Right atrium auricular region (tissue), 2 donors: ENCODE measurements at places on chromosomes 2 and 18. TPM values are rescaled to one million over a fixed set of nuclear protein-coding genes. Genes with fewer than 3 reads are reported as not detected.
A peak's percentile ranks its signal among the peaks of the same experiment; 100 is the strongest.

DNA sequence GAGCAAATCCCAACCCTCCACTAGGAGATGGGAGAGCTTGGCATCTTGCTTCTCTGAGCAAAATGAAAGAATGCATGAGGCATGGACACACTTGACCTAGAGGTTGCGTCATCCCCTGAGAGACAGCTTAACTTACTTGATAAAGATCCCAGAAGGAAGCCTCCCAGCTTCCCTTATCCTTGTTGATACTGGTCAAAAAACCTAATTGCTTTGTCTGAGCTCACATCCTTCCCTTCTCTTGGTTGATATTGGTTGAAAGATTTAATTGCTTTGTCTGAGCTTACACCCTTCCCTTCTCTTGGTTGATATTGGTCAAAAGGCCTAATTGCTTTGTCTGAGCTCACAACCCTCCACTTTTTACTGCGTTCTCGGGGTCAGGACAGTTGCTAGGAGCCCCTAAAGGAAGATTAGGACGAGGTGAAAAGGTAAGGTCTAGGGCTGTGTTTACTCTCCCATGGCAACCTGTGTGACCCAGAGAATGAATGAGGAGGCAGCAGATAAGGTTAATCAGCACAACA is 12.2 kb upstream of the BOD1L2 start:
- H3K36me3 ChIP-seq = no peaks in the 10 kb centered on the region
- no peaks in the 10 kb centered on the region for H3K4me1 ChIP-seq
- H3K27ac ChIP-seq = no peak overlapping the region
- H3K4me3 ChIP-seq = no peak overlapping the region
- H3K27me3 ChIP-seq = no peaks in the 10 kb centered on the region

- H3K36me3 ChIP-seq = no peaks in the 10 kb centered on the region
- no peaks in the 10 kb centered on the region for H3K4me1 ChIP-seq
- no peaks in the 10 kb centered on the region for H3K27me3 ChIP-seq
- DNase-seq = no peak
These were observed 6.2 kb downstream of the COLEC12 start for GRCh38 chr18:493986-494983.

GRCh38 chr2:142065700-142066099 is 65.1 kb downstream of the LRP1B start:
- H3K4me3 ChIP-seq = no peak overlapping the region
- no peak overlapping the region for H3K27ac ChIP-seq
- no peaks in the 10 kb centered on the region for H3K36me3 ChIP-seq
- no peak for DNase-seq
- no peaks in the 10 kb centered on the region for H3K4me1 ChIP-seq

DNA sequence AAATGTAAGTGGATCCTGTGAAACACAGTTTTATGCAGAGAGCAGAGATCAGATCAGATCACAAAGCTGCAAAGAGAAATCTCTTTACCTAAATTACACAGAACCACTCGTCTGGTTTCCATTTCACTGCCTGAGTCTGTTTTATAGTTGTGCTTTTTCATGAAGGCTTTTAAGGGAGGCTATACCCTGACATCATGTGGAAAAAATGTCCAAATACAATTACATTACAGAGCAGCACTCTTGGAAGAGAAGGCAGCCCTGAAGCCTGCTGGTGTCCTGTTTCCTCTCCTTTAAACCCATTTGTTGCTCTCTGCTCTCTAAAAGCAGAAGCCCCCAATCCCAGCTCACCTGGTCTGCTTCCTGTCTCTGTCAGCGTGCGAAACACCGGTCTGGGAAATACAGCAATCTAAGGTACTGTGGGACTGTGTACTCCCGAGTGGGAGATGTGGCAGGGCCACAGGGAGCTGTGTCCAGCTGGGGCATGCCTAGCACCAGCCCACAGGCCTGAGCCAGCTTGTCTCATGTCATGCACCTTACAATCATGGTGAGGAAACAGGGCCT is 24.8 kb upstream of the ZFP36L2 start:
- DNase-seq = no peak
- no peaks in the 10 kb centered on the region for H3K27me3 ChIP-seq
- no peak overlapping the region for H3K4me3 ChIP-seq
- peak overlapping the region; percentile 72 for H3K27ac ChIP-seq
- no peaks in the 10 kb centered on the region for H3K36me3 ChIP-seq
- H3K4me1 ChIP-seq = no peaks in the 10 kb centered on the region

- no peak overlapping the region for H3K27ac ChIP-seq
- H3K36me3 ChIP-seq = no peaks in the 10 kb centered on the region
- no peaks in the 10 kb centered on the region for H3K27me3 ChIP-seq
- H3K4me3 ChIP-seq = no peak overlapping the region
These were observed 29.1 kb upstream of the ANKRD44 start for GRCh38 chr2:197339496-197340220.

DNA sequence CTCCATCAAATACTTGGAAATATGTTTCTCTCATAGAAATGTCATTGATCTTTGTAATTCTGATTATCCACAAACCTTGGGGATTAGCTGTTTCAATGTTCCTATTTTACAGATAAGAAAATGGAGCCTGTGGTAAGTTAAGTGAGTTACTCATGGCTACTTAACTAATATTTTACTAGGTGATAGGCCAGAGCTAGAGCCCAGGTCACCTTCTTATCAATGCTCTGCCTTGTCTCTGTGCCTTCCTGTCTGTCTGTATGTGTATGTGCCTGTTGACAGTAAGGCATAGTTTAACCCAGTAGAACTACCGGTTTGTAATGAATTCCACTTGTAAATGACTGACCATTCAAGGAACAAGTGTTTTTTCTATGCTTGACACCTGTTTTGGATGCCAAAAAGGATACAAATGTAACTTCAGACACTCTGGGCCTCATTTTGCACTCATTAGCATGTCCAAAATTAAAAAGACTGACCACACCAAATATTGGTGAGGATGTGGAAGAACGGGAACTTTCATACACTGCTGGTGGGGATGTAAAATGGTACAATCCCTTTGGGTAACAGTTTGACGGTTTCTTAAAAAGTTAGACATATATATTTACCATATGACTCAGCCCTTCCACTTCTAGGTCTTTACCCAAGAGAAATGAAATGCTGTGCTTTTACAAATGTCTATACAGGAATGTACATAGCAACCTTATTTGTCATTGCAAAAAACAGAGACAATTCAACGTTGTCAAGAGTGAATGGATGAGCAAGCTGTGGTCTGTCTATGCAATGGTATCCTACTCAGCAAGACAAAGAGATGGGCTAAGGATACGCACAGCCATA is 19.6 kb upstream of the IL1A start:
- no peaks in the 10 kb centered on the region for H3K36me3 ChIP-seq
- H3K27me3 ChIP-seq = no peaks in the 10 kb centered on the region
- H3K4me3 ChIP-seq = no peak overlapping the region
- no peak overlapping the region for H3K27ac ChIP-seq
- no peaks in the 10 kb centered on the region for H3K4me1 ChIP-seq

- no peaks in the 10 kb centered on the region for H3K36me3 ChIP-seq
- no peak overlapping the region for H3K27ac ChIP-seq
- H3K27me3 ChIP-seq = no peaks in the 10 kb centered on the region
- no peak overlapping the region for H3K4me3 ChIP-seq
- DNase-seq = no peak
These were observed 24.9 kb upstream of the BUB1 start for GRCh38 chr2:110702514-110703380.

DNA sequence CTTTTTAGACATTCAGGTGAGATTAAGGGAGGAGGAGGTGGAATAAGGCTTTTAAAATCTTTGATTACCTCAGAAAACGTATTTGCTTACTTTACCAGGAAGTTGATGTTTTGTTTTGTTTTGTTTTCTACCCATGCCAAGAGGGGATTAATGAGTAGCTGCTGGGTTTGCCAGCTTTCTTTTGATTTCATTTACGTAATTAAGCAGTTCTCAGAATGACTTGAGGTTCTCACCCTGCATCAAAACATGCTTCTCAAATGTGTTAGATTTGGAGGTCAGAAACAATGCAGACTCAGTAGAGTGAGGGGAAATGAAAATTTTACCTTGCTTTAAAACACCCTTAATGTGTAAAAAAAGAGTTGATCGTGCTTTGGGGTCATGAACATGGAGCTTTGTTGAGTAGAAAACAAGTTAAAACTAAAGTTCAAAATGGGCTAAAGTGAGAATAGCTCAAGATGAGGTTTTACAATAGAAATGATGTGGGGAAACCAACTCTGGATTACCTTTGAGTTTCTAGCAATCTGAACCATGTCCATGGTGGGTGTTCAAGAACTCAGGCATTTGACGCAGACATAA is 217.1 kb upstream of the EPAS1 start:
- no peak overlapping the region for H3K4me3 ChIP-seq
- no peaks in the 10 kb centered on the region for H3K36me3 ChIP-seq
- no peak for DNase-seq
- no peaks in the 10 kb centered on the region for H3K27me3 ChIP-seq
- H3K4me1 ChIP-seq = no peaks in the 10 kb centered on the region

DNA sequence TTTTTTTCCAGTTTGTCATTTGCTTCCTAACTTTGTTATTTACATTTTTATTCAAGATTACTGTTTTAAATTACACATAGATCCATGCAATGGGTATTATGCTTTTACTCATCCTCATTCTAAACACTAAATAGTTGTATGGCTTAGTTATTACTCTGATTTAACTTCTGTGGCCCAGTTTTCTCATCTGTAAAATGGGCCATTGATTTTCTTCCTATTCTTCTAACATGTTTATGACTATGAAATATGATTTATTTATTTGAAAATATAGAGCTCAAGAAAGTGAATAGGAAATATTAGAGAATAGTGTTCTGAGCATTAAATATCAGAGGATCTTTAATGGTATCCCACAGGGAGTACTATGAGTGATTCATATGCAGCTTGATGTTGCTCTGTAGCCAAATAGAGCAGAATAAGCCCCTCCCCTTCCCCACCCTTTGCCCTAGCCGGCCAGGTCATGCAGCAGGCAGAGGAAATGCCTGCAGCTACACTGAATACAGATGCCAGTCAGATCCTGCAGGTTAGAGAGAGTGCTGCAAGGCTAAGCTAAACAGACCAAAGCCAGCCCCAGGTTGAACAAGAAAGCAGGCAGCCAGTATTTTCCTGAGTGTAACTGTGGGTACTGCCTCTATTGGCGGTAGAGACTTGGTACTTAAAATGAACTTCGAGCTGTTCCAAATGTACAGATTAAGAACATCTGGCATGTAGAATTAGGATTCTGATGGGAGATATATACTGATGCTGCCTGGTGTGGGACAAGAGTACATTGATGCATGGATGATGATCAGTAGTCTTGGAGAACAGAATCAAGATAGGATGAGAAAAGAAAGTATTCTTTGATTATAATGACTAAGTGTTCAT is 11.7 kb upstream of the ACYP2 start:
- H3K27ac ChIP-seq = no peak overlapping the region
- H3K36me3 ChIP-seq = no peaks in the 10 kb centered on the region
- no peaks in the 10 kb centered on the region for H3K27me3 ChIP-seq
- H3K4me1 ChIP-seq = no peaks in the 10 kb centered on the region
- H3K4me3 ChIP-seq = no peak overlapping the region

GRCh38 chr2:143802242-143802641 is 673.0 kb downstream of the ARHGAP15 start:
- no peak overlapping the region for H3K27ac ChIP-seq
- no peaks in the 10 kb centered on the region for H3K27me3 ChIP-seq
- no peaks in the 10 kb centered on the region for H3K4me1 ChIP-seq

DNA sequence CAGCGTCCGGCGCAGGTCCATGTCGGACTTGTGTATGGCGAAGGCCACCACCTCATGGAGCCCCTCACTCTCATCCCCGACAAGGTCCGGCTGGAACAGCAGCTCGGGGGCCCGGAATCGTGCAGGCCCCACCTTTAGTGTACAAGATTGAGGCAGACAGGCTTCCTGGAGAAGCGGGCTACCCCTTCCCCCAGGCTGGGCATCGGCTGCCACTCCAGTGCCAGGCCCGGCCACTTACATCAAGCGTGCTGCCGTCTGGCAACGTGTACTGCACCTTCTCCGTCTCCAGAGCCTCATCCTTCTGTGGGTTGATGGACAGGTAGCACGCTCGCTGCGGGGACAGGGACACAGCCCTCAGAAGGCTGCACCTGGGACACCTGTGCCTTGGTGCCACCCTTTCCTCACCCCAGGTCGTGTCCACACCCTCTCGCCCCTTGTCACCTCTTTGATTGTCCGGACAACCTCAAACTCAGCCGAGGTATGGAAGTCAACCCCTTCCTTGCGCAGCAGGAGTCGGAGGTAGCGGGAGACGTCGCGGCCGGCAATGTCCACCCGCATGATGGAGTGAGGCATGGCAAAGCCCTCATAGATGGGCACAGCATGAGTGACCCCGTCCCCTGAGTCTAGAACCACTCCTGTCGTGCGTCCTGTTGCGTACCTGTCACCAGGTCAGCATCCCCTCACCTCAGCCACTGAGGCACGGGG is 5.7 kb downstream of the ACTR1B start:
- no peaks in the 10 kb centered on the region for H3K27me3 ChIP-seq
- peaks cover 56% of the 10 kb centered on the region for H3K36me3 ChIP-seq
- DNase-seq = no peak
- H3K4me1 ChIP-seq = no peaks in the 10 kb centered on the region
- no peak overlapping the region for H3K27ac ChIP-seq

DNA sequence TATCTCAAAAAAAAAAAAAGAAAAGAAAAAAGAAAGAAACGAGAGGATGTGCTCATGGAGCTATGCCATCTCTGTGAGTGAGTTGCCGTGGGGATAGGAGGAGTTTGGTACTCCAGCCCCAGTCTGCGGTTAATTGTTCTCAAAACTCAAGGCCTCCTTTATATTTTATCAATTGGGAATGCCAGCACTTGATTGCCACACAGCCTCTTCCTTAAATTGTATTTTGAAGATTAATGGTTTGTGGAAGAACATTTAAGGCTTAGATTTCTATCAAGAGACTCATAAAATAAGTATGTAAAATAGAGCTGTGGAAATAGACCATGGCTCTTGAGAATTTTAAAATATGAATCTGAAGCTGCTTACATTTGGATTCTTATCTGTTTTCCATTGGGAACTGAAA is 29.8 kb downstream of the KCNE4 start:
- no peaks in the 10 kb centered on the region for H3K4me1 ChIP-seq
- no peaks in the 10 kb centered on the region for H3K36me3 ChIP-seq
- H3K27me3 ChIP-seq = no peaks in the 10 kb centered on the region
- H3K27ac ChIP-seq = no peak overlapping the region
- no peak for DNase-seq

- H3K4me3 ChIP-seq = no peak overlapping the region
- no peaks in the 10 kb centered on the region for H3K4me1 ChIP-seq
- H3K27ac ChIP-seq = no peak overlapping the region
- no peaks in the 10 kb centered on the region for H3K27me3 ChIP-seq
- H3K36me3 ChIP-seq = peaks cover 60% of the 10 kb centered on the region
These were observed 21.2 kb downstream of the GORASP2 start for GRCh38 chr2:170950221-170950761.

GATA6 gene
- total RNA-seq = 88.7 TPM

DSC3 gene
- total RNA-seq = 5.1 TPM

RGPD8 gene
- 8.7 TPM for total RNA-seq

C1GALT1C1L gene
- total RNA-seq = 2.1 TPM

RIT2 gene
- not detected for total RNA-seq

CCDC85A gene
- total RNA-seq = 5.0 TPM
